ENCODE measurements at places on chromosomes 6 and 20.

DNA sequence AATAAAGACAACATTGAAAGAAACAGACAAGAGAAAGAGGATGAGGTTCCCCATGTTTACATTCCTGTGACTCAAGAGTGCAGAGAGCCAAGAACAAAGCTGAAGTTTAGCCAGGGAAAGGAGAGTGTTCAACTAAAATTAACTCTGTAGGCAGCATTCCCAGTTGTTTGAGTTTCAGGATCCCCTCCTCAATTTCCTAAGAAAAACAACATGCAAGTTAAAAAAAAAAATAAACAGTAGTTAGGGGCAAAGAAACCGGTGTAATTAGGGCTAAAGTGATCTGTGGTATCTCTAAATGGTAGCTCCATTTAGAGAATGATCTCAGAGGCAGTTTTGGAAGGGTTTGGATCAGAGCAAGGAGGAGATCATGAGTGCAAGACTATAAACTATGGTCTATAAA, 30.9 kb upstream of the RAB23 start:
- no peak overlapping the region for H3K4me3 ChIP-seq
- H3K27ac ChIP-seq, result peak overlapping the region; percentile 68
- DNase-seq, result peak; percentile 66
- no peaks in the 10 kb centered on the region for H3K36me3 ChIP-seq
- H3K27me3 ChIP-seq, result no peaks in the 10 kb centered on the region

DNA sequence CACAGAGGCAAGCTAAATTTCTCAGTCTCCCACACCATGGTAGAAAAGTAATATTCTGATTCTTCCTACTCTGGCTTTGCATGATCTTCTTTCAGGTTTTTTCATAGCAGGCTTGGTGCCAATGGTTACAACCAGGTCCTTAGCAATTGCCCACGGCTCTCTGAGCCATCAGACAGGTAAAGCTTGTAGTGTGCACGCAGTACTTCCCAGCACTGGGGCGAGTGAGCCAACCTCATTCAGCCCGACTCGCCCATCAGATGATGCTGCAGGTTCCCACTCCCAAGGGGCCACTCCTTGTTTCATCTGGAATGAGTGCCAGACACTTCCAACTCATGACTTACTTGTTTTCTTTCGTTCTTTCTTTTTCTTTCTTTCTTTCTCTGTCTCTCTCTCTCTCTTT, 78.3 kb downstream of the PERP start:
- H3K27ac ChIP-seq, result no peak overlapping the region
- H3K4me3 ChIP-seq, result no peak overlapping the region
- no peaks in the 10 kb centered on the region for H3K36me3 ChIP-seq
- no peaks in the 10 kb centered on the region for H3K4me1 ChIP-seq

- no peaks in the 10 kb centered on the region for H3K36me3 ChIP-seq
- H3K4me3 ChIP-seq, result no peak overlapping the region
- H3K27ac ChIP-seq, result no peak overlapping the region
- no peak for DNase-seq
- no peaks in the 10 kb centered on the region for H3K4me1 ChIP-seq
- no peaks in the 10 kb centered on the region for H3K27me3 ChIP-seq
Observed at GRCh38 chr6:4653141-4653540, 123.1 kb upstream of the CDYL start.

DNA sequence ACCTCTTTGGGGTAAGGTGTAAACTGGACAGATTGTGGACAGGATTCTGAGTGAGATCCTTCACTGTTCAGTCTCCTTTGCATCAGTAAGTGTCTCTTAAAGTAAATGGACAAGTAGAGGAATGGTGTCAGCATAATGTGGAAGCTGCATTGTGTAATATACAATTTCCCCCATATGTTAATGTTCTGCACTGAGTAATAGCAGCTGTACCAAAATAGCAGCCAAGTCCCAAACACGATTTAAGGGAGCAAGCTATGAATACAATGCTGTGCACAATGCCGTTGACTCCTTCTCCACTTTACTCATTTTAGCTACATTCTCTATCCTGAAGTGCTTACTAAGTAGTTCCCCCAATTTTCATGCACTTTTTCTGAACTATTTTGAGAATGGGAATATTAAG, 21.1 kb upstream of the TRIM26 start:
- H3K27ac ChIP-seq, result no peak overlapping the region
- no peaks in the 10 kb centered on the region for H3K4me1 ChIP-seq

- no peaks in the 10 kb centered on the region for H3K27me3 ChIP-seq
- DNase-seq, result no peak
- no peak overlapping the region for H3K4me3 ChIP-seq
- H3K36me3 ChIP-seq, result no peaks in the 10 kb centered on the region
Observed at GRCh38 chr20:15655295-15655874, 917.9 kb downstream of the KIF16B start.

GRCh38 chr6:25178336-25179035, 100.7 kb upstream of the CARMIL1 start:
- H3K27ac ChIP-seq, result peak overlapping the region; percentile 72
- no peak overlapping the region for H3K4me3 ChIP-seq
- no peaks in the 10 kb centered on the region for H3K36me3 ChIP-seq

DNA sequence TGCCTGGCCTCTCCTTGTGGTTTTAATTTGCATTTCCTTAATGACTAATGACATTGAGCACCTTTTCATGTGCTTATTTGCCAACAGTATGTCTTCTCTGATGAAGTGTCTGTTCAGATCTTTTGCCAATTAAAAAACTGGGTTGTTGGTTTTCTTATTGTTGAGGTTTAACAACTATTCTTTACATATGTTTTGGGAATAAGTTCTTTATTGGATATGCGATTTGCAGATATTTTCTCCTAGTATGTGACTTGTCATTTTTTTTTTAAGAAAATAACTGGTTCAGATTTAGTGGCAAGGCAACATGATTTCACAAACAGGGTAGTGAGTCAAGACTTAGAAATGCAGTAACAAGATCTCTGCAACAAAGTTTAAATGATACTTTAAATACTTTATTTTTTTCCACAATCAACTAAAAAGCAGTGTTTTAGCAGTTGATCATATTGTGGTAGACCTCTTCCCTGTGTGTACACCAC, 67.8 kb downstream of the TIAM2 start:
- peaks cover 34% of the 10 kb centered on the region for H3K4me1 ChIP-seq
- H3K27me3 ChIP-seq, result no peaks in the 10 kb centered on the region
- no peaks in the 10 kb centered on the region for H3K36me3 ChIP-seq
- H3K27ac ChIP-seq, result peak overlapping the region; percentile 61
- no peak for DNase-seq
- no peak overlapping the region for H3K4me3 ChIP-seq

GRCh38 chr6:11291582-11291981, 59.1 kb upstream of the NEDD9 start:
- H3K4me3 ChIP-seq, result no peak overlapping the region
- H3K27me3 ChIP-seq, result no peaks in the 10 kb centered on the region
- DNase-seq, result peak; percentile 36
- H3K27ac ChIP-seq, result no peak overlapping the region
- no peaks in the 10 kb centered on the region for H3K4me1 ChIP-seq

DNA sequence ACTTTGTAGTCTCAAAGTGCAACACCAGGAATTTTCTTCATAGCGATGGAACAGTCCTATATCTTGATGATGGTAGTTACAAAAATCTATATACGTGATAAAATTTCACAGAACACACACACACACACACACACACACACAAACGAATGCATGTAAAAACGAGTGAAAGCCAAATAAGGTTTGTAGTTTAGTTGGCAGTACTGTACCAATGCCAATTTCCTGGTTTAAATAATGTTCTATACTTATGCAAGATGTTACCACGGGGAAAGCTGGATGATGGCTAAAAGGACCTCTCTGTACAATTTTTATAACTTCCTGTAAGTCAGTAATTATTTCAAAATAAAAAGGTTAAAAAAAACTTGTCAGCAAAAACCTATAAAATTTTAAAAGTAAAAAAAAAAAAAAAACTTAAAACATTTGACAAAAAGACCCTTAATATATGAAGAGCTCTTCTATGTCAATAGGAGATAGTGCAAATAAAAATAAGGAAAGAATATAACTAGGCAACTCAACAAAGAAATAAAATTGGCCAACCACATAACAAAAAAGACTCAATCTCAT, 37.6 kb downstream of the PDSS2 start:
- H3K4me1 ChIP-seq, result no peaks in the 10 kb centered on the region
- DNase-seq, result no peak
- H3K36me3 ChIP-seq, result no peaks in the 10 kb centered on the region

DNA sequence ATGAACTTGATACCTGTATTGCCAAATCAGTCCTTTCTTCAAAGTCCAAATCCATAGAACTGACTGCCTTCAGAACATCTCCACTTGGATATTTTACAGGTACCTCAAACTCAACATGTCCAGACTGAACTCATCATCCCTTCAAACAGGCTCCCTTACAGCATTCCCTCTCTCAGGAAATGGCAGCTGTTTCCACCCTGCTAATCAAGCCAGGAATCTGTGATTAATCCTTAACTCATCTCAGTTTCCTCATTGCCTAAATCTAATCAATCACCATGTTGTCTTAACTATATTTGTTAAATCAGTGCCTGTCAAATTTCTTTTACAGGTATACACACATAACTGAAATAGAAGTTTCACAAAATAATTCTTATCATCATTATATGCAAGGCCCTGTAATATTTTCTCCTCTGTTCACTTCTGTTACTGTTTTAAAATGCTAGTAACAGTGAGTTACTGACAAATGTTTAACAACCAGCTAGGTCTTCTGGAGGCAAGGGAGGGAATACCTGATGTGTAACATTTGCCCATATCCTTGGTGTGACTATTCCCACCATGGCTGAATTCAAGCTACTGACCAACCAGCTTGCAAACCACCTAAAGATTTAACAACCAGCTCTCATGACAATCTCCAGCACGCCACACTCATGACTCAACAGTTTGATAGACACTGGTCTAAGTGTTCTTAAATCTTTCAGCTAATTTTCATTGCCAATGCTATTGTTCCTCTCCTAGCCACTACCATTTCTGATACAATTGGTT, 124.9 kb downstream of the ADAT2 start:
- peaks cover 11% of the 10 kb centered on the region for H3K4me1 ChIP-seq
- no peak for DNase-seq
- H3K4me3 ChIP-seq, result no peak overlapping the region
- no peaks in the 10 kb centered on the region for H3K36me3 ChIP-seq

- H3K36me3 ChIP-seq, result no peaks in the 10 kb centered on the region
- DNase-seq, result no peak
- no peak overlapping the region for H3K4me3 ChIP-seq
- H3K27ac ChIP-seq, result peak overlapping the region; percentile 33
- H3K27me3 ChIP-seq, result no peaks in the 10 kb centered on the region
Observed at GRCh38 chr20:61611401-61612180, 359.5 kb downstream of the CDH4 start.

GRCh38 chr6:42249279-42249678, 31.6 kb upstream of the MRPS10 start:
- no peaks in the 10 kb centered on the region for H3K27me3 ChIP-seq
- DNase-seq, result no peak
- H3K27ac ChIP-seq, result no peak overlapping the region
- peaks cover 22% of the 10 kb centered on the region for H3K36me3 ChIP-seq

GRCh38 chr20:40739841-40740240, 50.8 kb upstream of the MAFB start:
- H3K4me3 ChIP-seq, result no peak overlapping the region
- no peaks in the 10 kb centered on the region for H3K4me1 ChIP-seq
- H3K27me3 ChIP-seq, result no peaks in the 10 kb centered on the region
- no peak for DNase-seq

DNA sequence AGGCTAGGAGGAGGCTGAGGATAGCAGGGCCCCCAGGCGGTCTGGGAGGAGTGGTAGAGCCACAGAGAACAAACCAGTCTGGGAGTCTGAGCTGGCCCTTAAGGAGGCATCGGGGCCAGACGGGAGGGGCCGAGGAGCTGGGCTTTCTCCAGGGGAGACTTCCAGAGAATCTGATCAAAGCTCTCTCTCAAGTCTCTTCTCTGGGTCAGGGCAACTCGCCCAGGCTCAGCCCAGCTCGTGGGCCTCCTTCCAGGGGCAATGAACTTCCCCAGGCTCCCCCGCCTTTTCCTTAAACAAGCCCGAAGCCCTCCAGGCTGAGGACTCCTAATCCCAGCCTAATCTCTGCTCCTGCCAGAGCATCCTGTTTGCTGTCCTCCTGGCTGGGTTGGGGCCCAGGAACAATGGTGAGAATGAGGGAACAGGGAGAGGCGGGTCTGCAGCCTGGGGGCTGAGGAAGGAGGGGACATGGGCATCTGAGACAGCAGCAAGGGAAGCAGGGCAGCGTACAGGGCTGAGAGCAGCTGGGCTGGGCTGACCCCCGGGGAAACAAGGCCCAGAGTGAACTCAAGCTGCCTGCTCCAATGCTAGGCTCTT, 173.6 kb downstream of the ANKRD60 start:
- no peak overlapping the region for H3K27ac ChIP-seq
- H3K4me3 ChIP-seq, result no peak overlapping the region
- H3K36me3 ChIP-seq, result no peaks in the 10 kb centered on the region
- no peaks in the 10 kb centered on the region for H3K4me1 ChIP-seq

DNA sequence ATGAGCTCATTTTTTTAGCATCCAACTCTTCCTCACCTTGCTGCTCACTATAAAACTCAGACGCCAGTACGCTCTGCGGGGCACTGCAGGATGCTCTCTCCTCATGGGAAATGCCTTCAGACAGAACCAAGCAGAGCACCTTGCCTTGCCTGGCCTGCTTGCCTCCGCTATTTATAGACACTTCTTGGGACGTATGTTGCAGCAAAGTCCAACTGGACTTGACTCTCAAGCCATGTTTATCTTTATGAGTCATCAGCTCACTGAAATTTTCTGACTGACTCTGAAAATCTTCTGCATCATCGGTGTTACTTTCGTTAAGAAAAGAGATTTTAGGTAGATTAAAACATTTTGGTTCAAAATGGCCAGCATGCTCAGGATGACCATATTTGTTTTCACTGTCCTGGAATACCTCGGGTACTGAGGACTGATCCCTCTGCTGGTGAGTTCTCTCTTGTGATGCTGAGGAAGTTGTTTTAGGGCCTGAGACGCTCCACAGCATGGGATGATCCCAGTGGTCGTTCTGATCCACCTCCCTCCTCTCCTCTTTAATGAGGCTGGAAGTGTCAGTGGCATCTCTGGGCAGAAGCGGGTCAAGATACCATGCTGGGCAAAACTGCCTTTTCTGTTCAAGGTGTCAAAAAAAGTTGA, 204.5 kb downstream of the KIF16B start:
- no peak overlapping the region for H3K4me3 ChIP-seq
- H3K36me3 ChIP-seq, result no peaks in the 10 kb centered on the region
- DNase-seq, result peak; percentile 85
- no peaks in the 10 kb centered on the region for H3K27me3 ChIP-seq
- peak overlapping the region; percentile 6 for H3K27ac ChIP-seq

- no peaks in the 10 kb centered on the region for H3K4me1 ChIP-seq
- no peak overlapping the region for H3K27ac ChIP-seq
- no peaks in the 10 kb centered on the region for H3K27me3 ChIP-seq
- DNase-seq, result no peak
Observed at GRCh38 chr6:25900843-25901242, 26.8 kb upstream of the SLC17A3 start.

DNA sequence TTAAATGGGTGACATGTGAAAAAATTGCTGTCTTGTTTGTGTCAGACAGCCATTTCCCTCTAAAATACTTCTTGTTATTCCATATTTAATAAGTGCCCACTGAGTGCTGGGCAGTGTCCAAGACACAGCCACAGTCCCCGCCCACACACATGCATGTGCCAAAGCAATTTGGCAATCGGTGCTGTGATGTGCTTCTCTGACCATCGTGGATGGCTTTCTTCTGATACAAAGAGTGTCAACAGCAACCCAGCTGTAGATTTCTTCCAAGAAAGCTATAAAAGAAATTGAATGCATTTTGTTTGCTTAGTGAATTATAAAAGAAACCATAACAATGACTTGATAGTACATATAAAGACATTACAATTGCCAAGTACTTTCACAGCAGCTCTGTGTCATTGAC, 140.5 kb upstream of the ATXN1 start:
- no peak overlapping the region for H3K27ac ChIP-seq
- peaks cover 27% of the 10 kb centered on the region for H3K27me3 ChIP-seq
- DNase-seq, result peak; percentile 38
- no peak overlapping the region for H3K4me3 ChIP-seq
- H3K4me1 ChIP-seq, result peaks cover 20% of the 10 kb centered on the region
